ENCODE measurements at places on chromosomes 13 and 19.

GRCh38 chr19:51547397-51548212, 16.1 kb upstream of the SIGLEC6 start:
- no peak for DNase-seq

GRCh38 chr13:91762957-91763356, 364.5 kb downstream of the GPC5 start:
- DNase-seq: no peak

DNA sequence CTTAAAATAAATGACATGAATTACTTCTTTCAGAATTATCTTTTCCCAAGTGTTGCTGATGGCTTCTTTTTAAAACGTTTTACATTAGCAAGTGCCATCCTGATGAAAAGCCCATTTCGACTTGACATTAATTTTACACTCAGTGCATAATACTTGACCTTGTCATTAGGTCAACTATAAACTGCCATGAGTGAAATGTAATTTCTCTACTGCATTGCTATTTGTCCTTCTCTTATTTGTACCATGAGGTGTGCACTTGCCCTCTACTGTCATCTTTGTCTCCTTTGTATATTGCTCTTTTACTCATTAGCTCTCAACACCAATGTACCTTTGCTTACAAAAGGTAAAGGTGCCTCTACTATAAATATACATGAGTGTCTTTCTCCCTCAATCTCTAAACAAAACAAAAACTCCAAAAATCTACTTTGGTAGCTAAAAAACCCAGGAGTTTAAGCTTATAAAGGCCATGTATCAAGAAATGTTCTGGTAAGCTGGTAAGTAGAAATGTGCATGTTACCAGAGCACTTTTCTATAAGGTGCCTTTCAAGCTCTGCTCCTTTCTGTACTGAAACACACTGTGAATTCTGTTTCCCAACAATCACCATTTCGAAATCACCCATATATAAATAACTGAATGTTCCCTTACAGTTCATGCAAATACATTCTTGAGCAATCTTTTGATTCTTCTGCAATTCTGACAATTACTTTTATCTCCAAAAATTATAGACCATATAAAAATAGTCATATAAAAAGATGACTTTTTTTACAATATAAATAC, 351.4 kb downstream of the SLITRK5 start:
- DNase-seq: no peak

GRCh38 chr13:49063497-49063896, 87.8 kb downstream of the FNDC3A start:
- DNase-seq: no peak

Data from H4 (cell line).